ENCODE measurements at places on chromosomes 11 and 22.

GRCh38 chr11:44878711-44879110 lies 72.0 kb downstream of the TP53I11 start:
- no peak for DNase-seq

GRCh38 chr22:24474221-24474620 lies 20.9 kb upstream of the UPB1 start:
- no peak for DNase-seq

GRCh38 chr11:120911943-120912342 lies 112.0 kb upstream of the TBCEL start:
- DNase-seq = no peak

GRCh38 chr22:40602231-40602630 lies 34.3 kb downstream of the MRTFA start:
- no peak for DNase-seq

DNA sequence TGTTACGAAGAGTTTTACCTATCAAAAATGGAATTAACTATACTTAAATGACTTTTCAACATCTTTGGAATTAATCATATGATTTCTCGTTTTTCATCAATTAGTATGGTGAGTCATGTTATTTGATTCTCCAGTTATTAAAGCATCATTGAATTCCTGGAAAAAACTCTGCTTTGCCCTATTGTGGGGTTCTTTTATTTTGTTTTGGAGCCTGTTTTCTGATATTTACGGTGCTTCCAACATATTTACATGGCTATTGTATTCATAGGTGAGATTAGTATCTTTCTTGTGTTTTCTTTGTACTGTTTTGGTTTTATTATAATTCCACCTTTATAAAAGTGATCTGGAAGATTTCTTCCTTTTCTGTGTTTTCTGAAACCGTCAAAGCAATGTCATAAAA lies 902.7 kb downstream of the TBC1D22A start:
- DNase-seq = no peak

DNA sequence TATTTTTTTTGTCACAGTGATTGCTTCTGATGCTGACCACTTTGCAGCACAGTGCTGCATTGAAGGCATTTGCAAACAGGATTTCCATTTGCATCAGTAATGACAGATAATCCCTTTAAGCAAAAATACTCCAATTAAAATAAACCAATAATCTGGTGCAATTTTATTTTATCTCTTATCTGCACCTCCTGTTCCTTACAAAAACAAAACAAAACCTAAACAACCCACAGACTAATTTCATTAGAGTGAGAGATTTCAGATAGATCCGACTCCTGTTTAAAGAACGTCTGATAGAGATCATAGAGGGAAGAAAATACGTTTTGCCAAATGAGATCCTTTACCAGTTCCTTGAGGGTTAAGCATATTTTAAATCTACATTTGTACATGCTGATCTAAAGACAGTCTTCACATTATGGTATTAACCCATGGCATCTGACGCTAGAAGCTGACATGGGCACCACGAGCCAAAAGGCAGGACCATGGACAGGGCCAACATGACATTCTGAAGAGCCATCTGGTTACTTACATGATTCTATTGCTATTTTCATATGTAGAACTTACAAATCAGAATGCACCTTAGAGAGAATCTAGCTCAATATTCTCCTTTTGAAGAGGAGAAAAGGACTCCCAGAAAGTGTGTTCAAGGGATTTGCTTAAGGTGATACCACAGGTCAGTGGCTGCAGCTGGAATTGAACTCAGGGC lies 286.2 kb upstream of the NARS2 start:
- no peak for DNase-seq

GRCh38 chr11:88202498-88202897 lies 27.3 kb upstream of the RAB38 start:
- DNase-seq = no peak

GRCh38 chr22:41531715-41532477 lies 12.4 kb downstream of the POLR3H start:
- DNase-seq = no peak

DNA sequence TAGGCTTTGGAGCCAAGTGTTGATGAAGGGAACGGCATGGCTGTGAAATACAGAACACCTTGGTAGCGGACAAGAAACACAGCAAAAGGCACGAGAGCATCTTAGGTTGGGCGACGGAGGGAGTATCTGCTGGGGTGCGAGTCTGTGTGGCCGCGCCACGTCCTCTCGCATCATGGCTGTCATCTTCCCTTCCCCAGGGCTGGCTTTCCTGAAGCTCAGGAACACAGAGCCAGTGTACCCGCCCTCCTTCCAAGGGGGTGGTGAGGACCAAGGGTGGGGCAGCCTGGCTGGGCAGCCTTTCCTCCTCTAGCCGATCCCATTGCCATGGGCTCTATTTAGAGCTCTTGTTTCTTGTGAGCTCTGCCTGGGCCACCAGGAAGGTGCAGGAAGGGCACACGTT lies 154.4 kb downstream of the FEZ1 start:
- DNase-seq = no peak

GRCh38 chr11:74312326-74312725 lies 886 bp upstream of the P4HA3 start:
- DNase-seq = no peak

DNA sequence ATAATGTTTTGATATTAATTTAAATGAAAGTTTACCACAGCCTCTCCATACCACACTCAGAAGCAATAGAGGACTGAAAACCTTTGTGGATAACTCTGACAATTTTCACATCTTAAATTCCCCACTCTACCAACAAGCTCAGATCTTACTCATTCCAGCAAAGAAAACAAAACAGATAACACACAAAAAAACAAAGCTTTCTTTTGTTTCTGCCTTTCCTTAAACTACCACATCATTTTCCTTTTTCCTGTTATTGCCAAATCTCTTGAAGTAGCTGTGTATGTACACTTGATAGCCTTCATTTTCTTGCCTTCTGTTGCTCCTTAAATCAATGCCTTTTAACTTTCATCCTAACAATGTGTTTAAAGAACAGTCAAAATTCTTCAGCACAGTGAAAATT lies 484.9 kb downstream of the NTM start:
- DNase-seq = no peak

Data from T-helper 17 cell (primary cell).